ENCODE measurements at places on chromosomes 12 and 14.

DNA sequence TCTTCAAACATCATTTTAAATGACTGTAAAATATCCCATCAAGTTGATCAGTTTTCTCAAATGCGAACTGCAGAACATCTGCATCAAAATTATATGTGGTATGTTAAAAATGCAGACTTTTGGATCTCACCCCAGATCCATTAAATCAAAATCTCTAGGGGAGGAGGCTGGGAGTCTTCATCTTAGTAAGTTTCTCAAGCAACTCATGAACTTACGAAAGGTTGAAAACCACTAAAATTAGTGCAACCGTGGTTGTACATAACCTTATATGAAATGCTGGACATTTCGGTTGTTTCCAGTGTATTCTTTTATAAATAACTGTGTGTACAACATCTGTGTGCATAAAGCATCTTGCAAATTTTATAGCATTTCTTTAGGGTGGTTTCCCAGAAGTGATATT, 39.2 kb downstream of the ZFP36L1 start:
- DNase-seq = no peak

- no peak for DNase-seq
Observed at GRCh38 chr12:73612551-73612950, 925.1 kb upstream of the ATXN7L3B start.

DNA sequence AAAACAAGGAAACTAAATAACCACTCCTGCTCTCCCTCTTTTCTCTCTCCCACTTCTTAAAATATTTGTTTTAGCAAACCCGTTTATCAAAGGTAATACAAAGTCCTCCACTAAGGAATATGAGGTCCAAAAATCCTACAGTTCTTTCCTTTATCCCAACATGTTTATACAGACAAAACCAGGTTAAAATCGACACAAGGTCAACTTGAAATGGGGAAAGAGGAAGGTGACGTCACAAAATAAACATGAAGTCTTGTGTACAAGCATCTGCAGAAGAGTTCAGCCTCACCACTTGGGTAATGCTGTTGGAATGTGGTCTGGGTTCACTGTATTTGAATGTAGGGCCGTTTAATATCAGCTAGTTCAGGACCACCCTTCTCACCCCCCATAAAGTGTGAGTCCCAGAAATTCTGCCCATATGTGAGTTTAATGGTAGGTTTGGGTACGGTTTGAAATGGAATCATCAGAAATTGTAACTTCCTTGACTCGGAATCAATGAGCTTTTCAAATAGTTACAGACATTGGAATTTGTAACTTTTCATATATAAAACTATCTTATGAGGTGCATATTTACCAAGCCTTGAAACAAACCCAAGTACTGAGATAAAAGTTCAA, 120.0 kb upstream of the SLC38A2 start:
- DNase-seq = no peak

DNA sequence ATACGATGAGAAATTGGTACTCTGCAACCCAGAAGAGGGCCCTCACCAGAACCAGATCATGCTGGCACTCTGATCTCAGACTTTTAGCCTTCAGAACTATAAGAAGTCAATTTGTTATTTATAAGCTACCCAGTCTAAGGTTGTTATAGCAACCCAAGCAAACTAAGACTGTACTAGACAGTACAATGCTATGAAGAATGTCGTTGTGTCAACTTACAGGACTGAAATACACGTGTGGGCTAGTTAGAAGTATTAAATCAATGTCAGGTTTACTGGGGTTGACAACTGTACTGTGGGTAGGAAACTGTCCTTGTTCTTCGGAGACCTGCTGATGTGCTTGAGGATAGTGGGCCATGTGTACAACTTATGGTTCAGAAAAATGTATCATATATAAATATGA, 19.7 kb downstream of the DUSP16 start:
- DNase-seq = no peak

- DNase-seq = no peak
Observed at GRCh38 chr14:22510527-22511110, 78.4 kb downstream of the DAD1 start.

DNA sequence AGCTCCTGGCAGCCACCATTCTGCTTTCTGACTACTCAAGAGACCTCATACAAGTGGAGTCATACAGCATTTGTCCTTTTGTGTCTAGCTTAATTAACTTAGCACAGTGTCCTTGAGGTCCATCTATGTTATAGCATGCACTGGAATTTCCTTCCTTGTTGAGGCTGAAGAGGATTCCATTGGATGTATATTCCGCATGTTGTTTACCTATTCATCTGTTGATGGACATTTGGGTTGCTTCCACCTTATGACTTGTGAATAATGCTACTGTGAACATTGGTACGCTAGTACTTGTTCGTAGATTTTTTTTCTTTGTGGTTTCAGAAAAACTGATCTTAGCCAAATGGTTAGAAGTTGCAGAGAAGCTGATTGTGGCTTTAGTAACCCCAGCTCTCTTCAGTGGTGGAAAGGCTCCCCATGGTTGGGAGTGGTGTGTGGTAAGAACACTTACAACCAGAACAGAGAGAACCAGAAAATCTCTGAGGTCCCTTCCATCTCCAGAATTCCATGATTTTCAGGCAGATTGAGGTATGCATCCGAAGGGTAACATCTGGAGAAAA, 118.4 kb downstream of the SAMD4A start:
- DNase-seq = no peak
